ENCODE measurements at places on chromosomes 1 and 21.

DNA sequence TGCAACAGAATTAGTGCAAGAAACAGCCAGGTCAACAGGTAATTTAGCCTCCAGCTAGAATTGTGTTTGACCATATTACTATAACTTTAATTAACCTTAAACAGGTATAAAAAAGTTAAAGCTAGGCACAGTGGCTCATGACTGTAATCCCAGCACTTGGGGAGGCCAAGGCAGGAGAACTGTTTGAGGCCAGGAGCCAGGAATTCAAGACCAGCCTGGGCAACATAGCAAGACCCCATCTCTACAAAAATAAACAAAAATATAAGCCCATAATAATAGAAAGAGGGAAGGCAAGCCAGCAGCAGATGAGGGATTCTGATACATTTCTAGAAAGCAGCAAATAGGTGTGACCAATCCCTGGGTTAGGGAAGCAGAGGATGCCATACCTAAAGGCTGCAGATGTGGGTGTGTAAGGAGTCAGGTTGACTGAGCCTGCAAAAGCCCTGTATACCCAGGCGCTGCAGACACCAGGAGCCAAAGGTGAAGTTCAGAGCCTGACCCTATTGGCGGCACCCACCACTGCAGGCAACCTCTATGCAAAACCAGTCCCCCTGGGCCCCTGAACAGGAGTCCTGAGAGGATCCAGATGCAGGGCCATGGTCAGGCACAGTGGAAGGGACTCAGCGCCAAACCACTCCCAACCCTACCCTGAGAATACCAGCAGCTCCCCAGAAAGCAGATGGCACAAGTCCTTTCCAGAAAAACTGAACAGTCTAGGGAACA is 19.3 kb upstream of the LSS start:
- DNase-seq = no peak

DNA sequence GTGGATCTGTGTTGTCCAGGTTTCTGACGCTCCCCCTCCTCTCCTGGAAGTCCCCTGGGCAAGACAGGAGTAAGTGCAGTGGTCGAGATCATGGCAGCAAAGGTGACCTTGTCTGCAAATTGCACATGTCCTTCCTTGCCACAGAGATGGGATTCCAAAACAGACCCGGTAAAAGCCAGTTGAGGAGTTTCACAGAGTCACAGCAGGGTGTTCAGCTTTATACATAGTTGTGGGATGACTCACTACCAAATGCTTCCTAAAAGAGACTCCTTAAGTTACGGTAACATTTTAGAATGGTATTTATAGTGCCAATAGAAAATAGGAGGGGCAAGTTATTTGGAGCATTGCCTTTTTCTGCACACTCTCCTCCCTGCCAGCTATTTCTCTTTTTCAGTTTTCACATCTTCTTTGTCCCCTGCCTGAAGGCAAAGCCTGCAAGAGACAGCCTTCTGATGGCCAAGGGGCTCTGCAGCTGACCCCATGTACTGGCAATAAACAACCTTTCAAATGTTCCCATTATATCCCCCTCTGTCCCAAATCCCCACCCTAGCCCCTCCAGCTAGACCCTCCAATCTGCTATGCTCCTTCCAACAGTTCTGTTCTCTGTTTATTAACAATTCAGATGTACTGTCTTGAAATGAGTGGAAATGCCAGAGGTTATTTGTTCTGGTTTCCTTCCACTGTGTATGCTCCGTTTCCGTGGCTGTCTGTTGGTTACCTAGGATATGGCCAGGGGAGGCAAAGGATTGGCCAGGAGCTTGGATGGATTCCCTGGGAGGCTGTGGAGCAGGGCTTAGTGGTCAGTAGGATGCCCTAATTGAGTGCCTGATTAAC is 115.0 kb downstream of the TGFB2 start:
- no peak for DNase-seq

- peak; percentile 40 for DNase-seq
Measured at GRCh38 chr21:17513214-17514123, 626 bp downstream of the CXADR start.

GRCh38 chr1:36669262-36669661 is 186.5 kb upstream of the CSF3R start:
- DNase-seq = no peak

DNA sequence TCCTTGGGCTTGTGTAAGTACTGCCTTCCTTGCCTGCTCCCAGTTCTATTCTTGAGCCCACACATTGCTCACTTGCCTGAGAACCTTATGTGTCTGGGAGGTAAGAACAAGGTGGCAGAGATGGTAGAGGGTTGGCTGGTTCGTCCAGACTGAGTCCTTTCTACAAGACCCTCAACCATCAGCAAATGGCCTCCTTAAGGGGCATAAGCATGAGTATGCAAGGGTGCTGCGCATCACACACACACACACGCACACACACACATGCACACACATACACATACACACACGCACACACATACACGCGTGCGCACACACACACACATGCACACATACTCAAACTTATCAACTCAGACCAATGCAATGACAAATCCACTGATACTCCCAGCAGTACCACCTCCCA is 56.9 kb downstream of the RHBG start:
- DNase-seq = no peak

DNA sequence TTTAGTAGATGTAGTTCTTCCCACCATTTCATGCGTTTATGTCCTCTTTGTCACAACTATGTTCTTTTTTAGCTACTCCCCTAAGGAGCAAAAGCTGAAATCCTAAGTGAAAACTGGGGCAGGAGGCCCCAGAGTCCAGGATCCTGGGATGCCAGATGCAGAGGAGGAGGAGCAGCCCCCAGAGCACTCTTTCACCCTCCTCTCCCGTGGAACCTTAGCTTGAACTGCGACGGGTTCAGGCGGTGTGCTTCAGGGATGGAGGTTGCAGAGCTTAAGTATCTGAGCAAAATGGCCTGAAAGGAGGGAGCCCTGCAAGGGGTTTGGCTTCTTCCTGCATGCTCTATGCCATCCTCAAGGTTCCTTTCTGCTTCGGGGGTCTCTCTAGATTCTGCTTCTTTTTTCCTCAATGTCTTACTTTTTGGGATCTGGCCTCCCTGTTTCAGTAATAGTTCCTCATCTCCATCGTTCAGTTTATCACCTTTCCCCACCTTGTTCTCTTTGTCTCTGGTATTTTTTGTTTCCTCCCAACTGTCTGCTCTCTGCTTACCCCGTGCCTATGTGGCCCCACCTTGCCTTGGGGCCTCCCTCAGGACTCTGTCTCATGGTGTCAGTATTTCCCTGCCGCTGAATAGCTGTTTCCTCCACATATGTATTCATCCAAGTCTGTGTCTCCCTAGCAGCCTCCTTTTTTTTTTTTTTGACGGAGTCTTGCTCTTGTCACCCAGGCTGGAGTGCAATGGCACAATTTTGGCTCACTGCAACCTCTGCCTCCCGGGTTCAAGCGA is 2.7 kb upstream of the NHLH1 start:
- no peak for DNase-seq

- DNase-seq = no peak
Measured at GRCh38 chr21:43634618-43635017, 24.7 kb downstream of the HSF2BP start.

All from stimulated activated naive CD8-positive, alpha-beta T cell treated with anti-CD3 and anti-CD28 coated beads, Interleukin-15, amount 100 ng/mL, for 72 hours (primary cell).